ENCODE measurements at places on chromosomes 1 and 21. TPM values are rescaled to one million over a fixed set of nuclear protein-coding genes. Genes with fewer than 3 reads are reported as not detected.

Gene GJA8
- not detected for polyA plus RNA-seq

DNA sequence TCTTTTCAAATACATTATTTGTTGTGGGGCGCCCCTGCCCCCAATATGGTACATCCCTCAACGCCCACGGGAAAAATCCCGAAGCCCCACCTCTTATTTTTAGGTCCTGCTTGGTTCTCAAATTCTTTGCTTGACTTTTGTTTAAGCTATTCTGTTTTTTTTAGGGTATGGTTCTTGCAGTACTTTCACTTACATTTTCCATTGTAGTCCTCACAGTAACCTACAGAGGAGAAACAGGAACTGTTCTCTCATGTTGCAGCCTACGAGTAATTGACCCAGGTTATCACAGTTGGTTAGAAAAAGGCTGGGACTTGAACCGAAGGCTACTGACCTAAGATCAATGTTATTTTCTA, 697 bp upstream of the C21orf91 start:
- H3K4me3 ChIP-seq, result peak overlapping the region; percentile 62
- H3K27ac ChIP-seq, result peak overlapping the region; percentile 60
- no peak for DNase-seq
- H3K4me1 ChIP-seq, result no peaks in the 10 kb centered on the region

- H3K4me1 ChIP-seq, result no peaks in the 10 kb centered on the region
- no peak overlapping the region for H3K27ac ChIP-seq
- no peaks in the 10 kb centered on the region for H3K27me3 ChIP-seq
- no peak for DNase-seq
- H3K36me3 ChIP-seq, result no peaks in the 10 kb centered on the region
- H3K4me3 ChIP-seq, result no peak overlapping the region
Observed at GRCh38 chr1:93483200-93483599, 35.3 kb downstream of the FNBP1L start.

GRCh38 chr1:49971088-49971487, 52.7 kb downstream of the AGBL4 start:
- H3K27ac ChIP-seq, result no peak overlapping the region
- no peak overlapping the region for H3K4me3 ChIP-seq
- no peaks in the 10 kb centered on the region for H3K36me3 ChIP-seq
- H3K27me3 ChIP-seq, result no peaks in the 10 kb centered on the region
- DNase-seq, result no peak
- H3K4me1 ChIP-seq, result no peaks in the 10 kb centered on the region

DNA sequence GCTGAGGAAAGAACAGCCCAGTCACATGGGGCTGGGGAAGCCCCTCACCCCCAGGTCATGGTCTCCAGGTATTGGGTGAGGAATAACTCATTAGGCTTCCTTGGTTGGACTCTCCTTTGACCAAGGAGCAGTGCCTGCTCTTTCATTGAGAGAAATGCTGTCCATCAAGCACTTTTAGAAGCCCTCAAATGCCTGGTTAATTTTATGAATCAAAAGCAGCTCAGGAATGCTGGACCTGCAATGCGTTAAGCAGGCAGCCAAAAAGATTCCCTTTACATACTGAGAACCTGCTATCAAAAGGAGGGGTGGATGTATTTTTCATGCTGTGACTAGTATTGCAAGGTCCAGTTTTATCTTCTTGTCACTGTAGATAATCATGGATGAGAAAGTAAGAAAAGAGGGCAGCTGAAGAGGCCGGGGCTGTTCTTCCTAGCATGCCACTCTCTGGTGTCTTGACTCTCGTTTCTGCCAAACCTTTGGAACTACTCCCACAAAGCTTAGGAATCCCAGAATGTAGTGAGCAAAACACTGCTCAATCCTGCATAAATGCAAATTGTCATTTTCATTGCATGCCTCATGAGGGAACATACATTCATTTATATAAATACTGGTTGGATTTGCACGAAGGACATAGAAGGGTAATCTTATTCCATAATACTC, 2.1 kb upstream of the CD58 start:
- peaks cover 24% of the 10 kb centered on the region for H3K4me1 ChIP-seq
- H3K27ac ChIP-seq, result no peak overlapping the region
- H3K4me3 ChIP-seq, result no peak overlapping the region

DNA sequence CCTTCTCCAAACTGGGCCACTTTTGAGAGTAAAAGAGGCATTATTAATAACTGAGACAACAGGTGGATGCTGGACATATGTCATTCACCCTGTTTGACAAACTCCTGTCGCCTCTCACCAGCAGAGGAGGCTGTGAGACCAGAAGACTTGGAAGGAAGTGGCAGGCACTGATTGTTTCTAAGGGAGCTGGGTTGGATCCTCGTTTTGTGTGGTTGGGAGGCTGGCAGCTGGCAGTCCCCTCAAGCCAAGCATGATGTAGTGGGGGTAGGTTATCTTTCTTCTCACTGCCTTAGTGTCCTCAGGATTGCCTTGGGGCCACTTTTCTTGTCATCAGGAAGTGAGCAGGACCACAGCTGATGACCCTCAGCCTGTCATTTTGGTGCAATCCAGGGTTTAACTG, 86.5 kb upstream of the KCNJ15 start:
- no peak overlapping the region for H3K4me3 ChIP-seq
- no peaks in the 10 kb centered on the region for H3K36me3 ChIP-seq
- DNase-seq, result no peak
- H3K27ac ChIP-seq, result no peak overlapping the region
- no peaks in the 10 kb centered on the region for H3K4me1 ChIP-seq
- peaks cover 2% of the 10 kb centered on the region for H3K27me3 ChIP-seq

DNA sequence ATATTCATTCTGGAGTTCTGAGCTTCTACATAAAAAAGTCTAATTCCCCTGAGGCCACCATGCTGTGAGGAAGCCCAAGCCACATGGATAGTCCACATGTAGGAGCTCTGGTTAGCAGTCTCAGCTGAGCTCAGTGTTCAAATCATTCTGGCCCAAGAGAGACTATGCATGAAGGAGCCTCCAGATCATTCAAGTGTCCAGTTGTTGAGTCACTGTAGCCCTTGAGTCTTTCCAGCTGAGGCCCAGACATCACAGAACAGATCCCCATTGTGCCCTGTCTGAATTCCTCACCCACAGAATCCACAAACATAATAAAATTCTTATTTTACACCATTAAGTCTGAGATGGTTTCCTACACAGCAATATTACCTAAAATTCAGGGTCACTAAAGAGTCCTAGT, 107.0 kb upstream of the NGF start:
- no peaks in the 10 kb centered on the region for H3K36me3 ChIP-seq
- peaks cover 3% of the 10 kb centered on the region for H3K27me3 ChIP-seq
- H3K4me3 ChIP-seq, result no peak overlapping the region
- no peak for DNase-seq

- DNase-seq, result no peak
- no peaks in the 10 kb centered on the region for H3K36me3 ChIP-seq
- peaks cover 5% of the 10 kb centered on the region for H3K4me1 ChIP-seq
- H3K27ac ChIP-seq, result no peak overlapping the region
Observed at GRCh38 chr1:26020330-26020768, 1.2 kb upstream of the EXTL1 start.

- H3K36me3 ChIP-seq, result peaks cover 9% of the 10 kb centered on the region
- H3K27me3 ChIP-seq, result no peaks in the 10 kb centered on the region
- H3K27ac ChIP-seq, result peak overlapping the region; percentile 94
Observed at GRCh38 chr1:42680921-42681683, 1.1 kb upstream of the YBX1 start.

Gene CFHR5
- not detected for polyA plus RNA-seq

GRCh38 chr1:214637722-214638458, 34.9 kb downstream of the CENPF start:
- no peak overlapping the region for H3K4me3 ChIP-seq
- H3K27ac ChIP-seq, result no peak overlapping the region
- DNase-seq, result no peak
- H3K4me1 ChIP-seq, result no peaks in the 10 kb centered on the region
- H3K36me3 ChIP-seq, result peaks cover 29% of the 10 kb centered on the region

GRCh38 chr1:67832737-67833601, at the start of gene GNG12:
GNG12 (minus strand) TSS chr1:67833467; CDS start chr1:67707686, 125,781 bp downstream.
- H3K36me3 ChIP-seq, result peaks cover 2% of the 10 kb centered on the region
- peaks cover 18% of the 10 kb centered on the region for H3K4me1 ChIP-seq
- no peaks in the 10 kb centered on the region for H3K27me3 ChIP-seq
- peak within 1 kb of the TSS; percentile 94 for H3K4me3 ChIP-seq
- peak; percentile 88 for DNase-seq

GRCh38 chr1:1087351-1088028, 13.4 kb upstream of the RNF223 start:
- no peak overlapping the region for H3K27ac ChIP-seq
- no peak overlapping the region for H3K4me3 ChIP-seq
- no peaks in the 10 kb centered on the region for H3K4me1 ChIP-seq
- DNase-seq, result no peak
- H3K27me3 ChIP-seq, result no peaks in the 10 kb centered on the region
- peaks cover 7% of the 10 kb centered on the region for H3K36me3 ChIP-seq

GRCh38 chr1:234000557-234001041, 96.1 kb downstream of the SLC35F3 start:
- no peaks in the 10 kb centered on the region for H3K27me3 ChIP-seq
- H3K4me3 ChIP-seq, result no peak overlapping the region
- no peaks in the 10 kb centered on the region for H3K36me3 ChIP-seq
- H3K27ac ChIP-seq, result no peak overlapping the region
- H3K4me1 ChIP-seq, result no peaks in the 10 kb centered on the region
- no peak for DNase-seq
